ENCODE measurements at places on chromosomes 6 and 20.

DNA sequence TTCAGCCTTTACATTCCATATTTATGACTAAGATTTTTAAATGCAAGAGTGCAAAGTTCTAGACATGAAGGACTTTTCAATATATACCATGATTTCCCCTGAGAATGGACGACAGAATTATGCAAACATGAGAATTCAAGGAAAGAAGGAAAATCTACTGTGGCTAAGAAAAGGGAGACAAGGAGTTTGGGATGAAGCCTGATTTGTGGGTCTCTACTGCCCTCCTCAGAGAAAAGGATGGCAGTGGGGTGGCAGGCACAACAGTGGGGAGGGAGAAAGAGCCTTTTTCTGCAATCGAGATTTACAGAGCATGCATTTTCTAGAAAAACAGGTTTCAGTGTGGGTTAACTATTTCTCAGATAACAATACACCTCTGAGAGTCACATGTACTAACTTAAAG lies 466.9 kb upstream of the NRSN1 start:
- peak; percentile 7 for DNase-seq

- DNase-seq, result no peak
These were observed 553.9 kb downstream of the PTPRT start for GRCh38 chr20:42635699-42636411.

GRCh38 chr6:108562503-108562993 lies 1.8 kb downstream of the FOXO3 start:
- DNase-seq, result peak; percentile 79

DNA sequence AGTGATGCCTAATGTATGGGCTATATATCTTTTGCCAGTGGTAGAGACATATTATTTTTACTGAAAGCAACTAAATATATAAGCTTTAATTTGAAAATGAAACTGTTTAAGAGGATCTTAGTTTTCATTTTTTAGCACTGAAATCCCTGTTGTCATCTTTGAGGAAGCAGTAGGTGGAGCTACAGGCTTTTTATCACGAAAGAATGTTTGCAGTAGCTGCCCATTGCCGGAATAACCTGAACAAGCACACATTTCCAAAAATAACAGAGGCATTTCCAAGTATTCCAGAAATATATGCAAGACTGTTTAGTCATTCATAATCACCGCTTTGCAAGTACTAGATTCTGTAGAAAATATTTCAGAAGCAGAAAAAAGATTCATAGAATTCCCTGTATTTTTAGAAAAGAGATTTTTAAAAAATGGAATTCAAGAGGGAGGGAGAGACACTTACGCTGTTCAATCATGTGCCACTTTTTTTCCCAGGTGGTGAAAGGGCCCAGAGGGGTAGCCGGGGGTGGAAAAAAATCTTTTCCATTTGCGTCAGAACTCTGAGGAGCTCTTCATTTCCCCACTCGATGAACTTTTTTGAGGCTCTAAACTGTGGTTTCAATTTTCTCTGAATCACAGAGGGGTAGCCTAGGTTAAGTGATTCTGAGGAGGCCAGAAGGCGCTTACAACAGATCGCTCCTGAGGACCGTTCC lies 142.5 kb upstream of the FERMT1 start:
- peak; percentile 30 for DNase-seq

DNA sequence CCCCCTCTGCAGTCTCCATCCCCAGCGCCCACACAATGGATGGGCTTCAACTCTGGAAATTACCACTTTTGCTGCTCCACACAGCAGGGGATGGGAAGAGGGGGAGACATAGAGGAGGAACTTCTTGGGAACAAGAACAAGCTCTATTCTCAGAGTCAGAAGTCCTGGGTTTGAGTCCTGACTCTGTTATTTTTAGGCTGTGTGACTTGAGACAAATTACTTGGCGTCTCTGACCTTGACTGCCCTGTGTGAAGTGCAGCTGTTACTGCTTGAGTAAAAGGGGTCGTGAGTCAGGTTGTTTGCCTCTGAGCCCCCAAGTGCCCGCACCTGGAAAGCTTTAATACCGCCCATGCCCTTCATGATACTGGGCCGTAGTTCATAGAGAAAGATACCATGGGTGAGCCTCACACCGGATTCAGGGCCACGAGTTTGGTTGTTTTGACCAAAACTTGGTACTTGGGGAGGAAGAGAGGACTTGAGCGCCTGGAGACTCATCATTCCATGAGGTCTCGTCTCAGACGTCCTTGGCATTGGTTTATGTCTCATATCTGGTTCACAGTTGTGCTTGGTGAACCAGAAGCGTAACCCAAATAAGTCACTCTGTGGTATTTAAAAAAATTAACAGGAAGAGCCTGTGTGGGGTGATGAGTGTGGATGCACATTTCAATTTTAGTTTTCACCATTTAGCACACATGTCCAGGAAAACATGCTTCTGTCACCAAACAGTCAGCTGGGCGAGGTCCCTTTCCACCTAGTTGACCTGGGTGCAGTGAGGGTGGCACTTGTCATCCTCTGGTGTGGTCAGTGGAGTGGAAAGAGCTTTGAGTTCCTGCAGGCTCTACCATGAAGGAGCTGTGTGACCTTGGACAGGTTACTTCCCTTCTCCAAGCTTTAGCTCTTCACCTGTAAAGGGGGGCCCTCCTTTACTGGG lies 75.6 kb downstream of the CDC5L start:
- no peak for DNase-seq

DNA sequence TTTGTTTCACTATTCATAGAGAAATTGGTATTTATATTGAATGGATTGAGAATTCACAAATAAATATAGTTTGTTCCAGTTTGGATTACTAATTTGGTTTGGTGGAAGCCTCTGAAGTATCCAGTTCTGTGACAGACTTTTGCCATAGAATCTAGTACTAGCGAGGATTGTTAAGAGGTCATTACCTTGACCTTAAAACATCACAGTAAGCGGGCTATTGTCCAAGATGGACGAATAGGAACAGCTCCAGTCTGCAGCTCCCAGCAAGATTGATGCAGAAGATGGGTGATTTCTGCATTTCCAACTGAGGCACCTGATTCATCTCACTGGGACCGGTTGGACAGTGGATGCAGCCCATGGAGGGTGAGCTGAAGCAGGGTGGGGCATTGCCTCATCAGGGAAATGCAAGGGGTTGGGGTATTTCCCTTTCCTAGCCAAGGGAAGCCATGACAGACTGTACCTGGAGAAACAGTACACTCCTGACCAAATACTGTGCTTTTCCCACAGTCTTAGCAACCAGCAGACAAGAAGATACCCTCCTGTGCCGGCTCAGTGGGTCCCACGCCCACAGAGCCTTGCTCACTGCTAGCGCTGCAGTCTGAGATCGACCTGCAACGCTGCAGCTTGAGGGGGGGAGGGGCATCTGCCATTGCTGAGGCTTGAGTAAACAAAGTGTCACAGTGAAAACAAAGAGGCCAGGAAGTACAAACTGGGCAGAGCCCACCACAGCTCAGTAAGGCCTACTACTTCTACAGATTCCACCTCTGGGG lies 66.4 kb upstream of the NEDD9 start:
- no peak for DNase-seq

DNA sequence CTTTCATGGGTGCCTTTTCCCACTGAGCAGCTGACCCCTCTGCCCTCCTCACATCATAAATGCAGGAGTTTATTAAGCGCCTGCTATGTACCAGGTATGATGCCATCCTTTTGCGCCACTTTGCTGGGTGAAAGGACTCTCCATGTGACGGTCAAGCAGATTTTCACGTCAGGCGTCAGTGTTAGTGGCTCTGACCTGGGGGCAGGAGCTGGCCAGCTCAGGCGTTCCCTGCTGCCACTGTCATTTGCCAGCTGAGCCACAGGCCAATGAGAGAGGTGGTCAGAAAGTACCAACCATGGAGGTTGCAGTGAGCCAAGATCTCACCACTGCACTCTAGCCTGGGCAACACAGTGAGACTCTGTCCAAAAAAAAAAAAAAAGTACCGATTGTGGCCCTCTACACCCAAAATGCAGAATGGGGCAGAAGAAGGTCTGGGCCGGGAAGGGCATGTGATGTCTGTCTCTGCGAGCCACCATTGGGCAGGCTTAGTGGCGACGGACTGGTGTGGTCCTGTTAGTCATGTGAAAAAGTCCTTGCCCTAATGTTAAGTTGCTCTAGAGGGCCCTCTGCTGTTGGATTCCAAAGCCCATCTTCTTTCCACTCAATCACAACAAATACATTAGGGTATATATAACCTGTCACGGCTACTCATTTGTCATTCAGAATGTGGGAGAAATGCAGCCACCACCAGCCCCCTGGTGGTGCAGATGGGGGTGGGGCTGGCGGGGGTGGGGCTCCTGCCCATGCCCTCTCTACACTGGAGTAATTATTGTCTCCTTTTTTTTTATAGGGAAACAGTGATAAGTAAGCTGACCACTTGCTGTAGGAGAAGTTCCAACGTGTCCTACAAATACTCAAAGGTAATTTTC lies 18.4 kb upstream of the SLC22A1 start:
- no peak for DNase-seq

GRCh38 chr20:22515264-22515663 lies 69.1 kb downstream of the FOXA2 start:
- DNase-seq, result no peak

DNA sequence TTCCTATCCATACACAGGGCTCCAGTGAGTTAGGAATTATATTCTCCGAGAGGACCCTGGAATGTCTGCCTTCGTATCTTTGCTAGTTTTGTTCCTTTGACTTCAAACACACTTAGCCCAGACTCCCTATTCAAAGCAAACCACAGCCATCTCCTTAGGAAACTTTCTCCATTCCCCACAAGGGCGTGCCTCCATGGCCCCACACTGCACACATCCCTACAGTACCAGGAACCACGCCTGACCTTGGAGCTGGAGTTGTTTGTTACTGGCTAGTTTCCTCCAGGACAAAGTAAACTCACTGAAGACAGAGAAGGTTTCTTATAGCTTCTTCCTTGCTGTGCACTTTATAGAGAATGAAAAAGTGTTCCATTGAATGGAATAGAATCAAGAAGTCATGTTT lies 412.8 kb upstream of the AGPAT4 start:
- DNase-seq, result no peak

GRCh38 chr6:14189074-14189473 lies 71.5 kb downstream of the CD83 start:
- no peak for DNase-seq

GRCh38 chr20:50996901-50997865 lies 25.7 kb downstream of the KCNG1 start:
- DNase-seq, result no peak

- no peak for DNase-seq
These were observed 46.2 kb downstream of the MAN1A1 start for GRCh38 chr6:119303164-119303887.

- DNase-seq, result no peak
These were observed 194.8 kb downstream of the MAFB start for GRCh38 chr20:40494248-40494647.

- peak; percentile 71 for DNase-seq
These were observed 316.6 kb downstream of the THBS2 start for GRCh38 chr6:168937054-168937453.

- DNase-seq, result no peak
These were observed 111.3 kb downstream of the PRDM1 start for GRCh38 chr6:106197441-106197840.

DNA sequence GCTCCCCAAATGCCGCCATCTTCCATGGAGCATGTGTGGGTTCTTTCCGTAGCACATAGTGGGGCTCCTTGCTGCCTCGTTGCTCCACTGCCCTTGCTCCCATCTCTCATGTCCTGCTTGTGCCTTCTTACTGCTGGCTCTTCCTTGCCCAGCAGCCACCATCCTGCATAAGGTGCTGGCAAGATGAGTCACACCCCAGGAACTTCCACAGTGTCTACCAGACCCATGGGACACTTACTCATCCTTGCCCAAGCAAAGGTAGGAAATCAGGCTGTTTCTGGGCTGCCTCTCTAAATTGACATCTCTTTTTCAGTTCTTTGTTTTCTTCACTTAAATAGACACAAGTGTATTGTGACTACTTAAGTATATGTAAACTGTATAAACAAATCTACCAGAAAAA lies 39.4 kb upstream of the RGS17 start:
- peak; percentile 53 for DNase-seq

DNA sequence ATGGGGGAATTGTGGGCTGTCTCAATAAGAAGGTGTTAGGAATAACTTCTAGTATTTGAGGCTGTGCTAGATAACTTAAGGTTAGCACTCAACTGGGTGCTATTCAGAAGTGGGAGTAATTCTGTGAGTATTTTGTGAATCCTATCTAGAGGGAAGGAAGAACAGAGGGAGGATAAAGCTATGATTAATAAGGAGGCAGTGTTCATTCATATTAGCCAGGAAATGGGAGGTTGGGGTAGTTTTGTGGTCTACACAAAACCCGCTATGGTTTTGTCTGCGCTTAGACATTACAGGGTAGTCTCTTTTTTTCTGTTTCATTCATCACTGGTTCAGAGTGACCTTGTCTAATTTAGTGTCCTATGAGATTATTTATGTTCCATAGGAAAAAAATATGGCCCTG lies 341.0 kb downstream of the ARHGAP18 start:
- no peak for DNase-seq

GRCh38 chr6:39084506-39084905 lies 30.5 kb downstream of the SAYSD1 start:
- DNase-seq, result no peak

DNA sequence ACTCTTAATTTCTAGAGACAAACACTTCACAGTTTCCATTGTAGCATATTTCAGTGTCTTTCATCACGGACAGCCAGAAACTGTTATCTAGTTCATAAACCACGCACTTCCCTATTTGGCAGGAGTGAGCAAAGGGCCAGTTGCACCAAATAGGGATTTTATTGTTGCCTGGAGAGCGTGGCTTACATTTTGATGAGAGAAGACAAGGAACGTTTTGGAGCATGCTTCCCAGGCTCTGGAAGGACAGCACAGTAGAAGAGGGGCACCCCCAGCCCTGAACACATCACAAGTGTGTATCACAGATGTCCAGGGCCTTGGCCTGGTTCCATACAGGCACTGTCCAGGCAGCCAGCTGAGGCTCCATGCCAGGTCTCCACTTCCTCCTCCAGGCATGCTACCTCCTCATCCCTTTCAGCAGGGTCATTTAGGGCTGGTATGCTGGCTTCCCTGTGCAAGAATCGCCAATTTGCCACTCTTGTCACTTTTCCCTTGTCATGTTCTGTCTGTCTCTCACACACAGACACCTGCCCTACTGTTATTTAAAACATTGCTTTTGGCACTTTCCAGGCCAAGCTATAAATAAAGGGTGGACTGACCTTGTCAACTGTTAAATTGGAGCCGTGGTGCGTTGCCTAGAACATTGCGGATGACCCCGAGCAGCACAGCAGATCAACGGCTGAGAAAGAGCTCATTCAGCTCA lies 235.0 kb upstream of the GMDS start:
- no peak for DNase-seq

DNA sequence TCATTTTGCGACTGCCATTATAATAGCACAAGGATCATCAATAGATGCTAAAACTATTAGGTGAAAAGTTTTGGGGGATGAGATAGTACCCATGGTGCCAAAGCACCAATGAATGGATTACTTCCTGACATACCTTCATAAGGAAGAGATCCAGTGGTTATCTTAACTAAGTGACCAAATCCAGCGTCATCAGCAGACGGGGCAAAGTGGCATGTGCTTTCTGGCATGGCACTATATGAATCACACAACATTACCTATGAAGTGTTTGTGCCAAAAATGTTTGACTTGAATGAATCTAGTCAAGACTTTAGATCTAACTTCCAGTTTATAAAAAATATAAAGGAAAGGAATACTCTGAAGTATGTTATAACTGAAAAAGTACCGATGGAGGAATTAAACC lies 10.8 kb downstream of the TRIM26 start:
- no peak for DNase-seq

All from foreskin keratinocyte (primary cell).